KBM-7 (cell line): ENCODE measurements at places on chromosomes 12 and 14.

DNA sequence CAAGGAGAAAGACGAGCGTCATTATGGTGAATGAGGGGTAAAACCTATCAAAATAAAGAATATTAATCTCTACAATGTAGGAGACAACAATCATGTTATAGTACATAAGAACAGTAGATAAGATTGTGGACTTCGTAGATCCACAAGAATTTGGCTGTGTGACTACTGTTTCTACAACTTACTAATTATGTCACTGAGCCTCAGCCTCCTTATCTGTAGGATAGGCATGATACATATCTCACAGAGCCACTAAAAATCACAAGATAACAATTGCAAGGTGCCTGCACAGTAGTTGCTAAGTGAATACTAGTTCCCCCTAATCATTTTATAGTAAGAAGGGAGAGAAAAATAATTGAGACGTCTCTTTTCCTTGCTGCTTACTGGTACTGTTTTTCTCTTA, 78.2 kb upstream of the STAC3 start:
- DNase-seq: no peak

GRCh38 chr14:41302776-41303175, 303.9 kb upstream of the LRFN5 start:
- DNase-seq: no peak

GRCh38 chr14:71698027-71698426, 234.2 kb upstream of the RGS6 start:
- DNase-seq: no peak

DNA sequence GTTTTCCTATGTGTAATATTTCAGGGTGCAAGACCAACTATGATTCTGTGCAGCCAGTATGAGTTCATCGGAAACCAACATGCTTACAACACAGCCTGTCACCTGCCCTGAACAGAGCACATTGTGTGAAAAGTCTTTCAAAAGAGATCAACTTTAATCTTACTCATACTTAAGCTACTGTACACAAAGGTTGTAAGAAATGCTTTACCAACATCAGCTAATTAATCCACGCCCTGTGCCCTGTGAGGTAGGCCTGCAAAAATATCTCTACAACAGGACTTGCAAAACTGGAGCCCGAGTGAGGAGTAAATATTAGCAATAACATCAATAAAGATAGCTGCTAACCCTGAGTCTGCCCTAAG, 15.1 kb downstream of the APPL2 start:
- no peak for DNase-seq

DNA sequence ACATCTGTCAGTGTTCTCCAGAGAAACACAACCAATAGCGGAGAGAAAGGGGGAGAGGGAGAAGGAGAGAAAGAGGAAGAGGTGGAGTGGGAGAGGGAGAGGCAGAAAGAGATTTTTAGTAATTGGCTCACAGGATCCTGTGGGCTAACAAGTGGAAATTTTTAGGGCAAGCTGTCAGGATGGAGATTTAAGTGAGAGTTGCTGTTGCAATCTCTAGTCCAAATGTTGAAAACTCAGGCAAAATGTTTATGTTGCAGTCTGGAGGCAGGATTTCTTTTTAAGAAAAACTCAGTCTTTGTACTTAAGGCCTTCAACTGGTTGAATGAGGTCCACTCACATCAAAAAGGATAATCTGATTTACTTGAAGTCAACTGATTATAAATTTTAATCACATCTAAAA, 12.5 kb upstream of the GLIPR1L2 start:
- DNase-seq: no peak

DNA sequence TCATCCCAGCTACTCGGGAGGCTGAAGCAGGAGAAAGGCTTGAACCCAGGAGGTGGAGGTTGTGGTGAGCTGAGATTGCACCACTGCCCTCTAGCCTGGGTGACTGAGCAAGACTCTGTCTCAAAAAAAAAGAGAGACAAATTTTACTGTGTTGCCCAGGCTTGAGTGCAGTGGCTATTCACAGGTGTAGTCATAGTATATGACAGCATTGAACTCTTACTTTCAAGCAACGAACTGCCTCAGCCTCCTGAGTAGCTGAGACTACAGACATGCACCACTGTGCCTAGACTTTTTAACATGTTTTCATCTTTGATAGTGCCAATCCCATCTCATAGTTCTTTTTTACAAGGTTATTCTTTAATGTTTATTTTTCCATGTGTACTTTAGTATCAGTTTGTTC, 13.7 kb downstream of the ARID2 start:
- no peak for DNase-seq

GRCh38 chr12:72173974-72174373, 98.2 kb upstream of the TRHDE start:
- DNase-seq: no peak
